ENCODE measurements at places on chromosomes 3 and 15.
A peak's percentile ranks its signal among the peaks of the same experiment; 100 is the strongest.

GRCh38 chr15:25469377-25469776, 30.6 kb upstream of the UBE3A start:
- DNase-seq: peak; percentile 71

DNA sequence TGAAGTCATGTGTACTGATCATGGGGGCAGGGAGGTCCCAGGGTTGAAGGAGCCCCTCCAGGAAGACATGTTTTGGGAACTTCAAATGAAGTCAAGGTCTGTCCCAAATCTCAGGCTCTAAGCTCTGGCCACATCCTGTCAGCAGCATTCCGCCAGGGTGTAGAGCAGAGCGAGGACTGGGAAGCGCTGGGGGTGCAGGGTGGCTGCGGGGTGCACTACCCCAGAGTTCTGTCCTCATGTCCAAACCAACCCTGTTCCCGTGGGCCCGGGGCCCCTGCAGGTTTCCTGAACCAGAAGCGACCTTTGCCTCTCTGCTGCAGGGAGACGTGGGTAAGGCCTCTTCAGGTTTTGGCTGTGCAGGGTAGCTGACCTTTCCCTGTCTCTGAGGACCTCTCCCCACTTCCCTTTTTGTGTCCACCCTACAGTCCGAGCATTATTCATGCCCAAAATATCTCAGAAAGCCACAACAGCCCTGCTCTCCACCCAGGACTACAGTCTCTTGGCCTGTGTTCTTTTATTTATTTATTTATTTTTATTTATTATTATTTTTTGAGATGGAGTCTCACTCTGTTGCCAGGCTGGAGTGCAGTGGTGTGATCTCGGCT, 26.6 kb upstream of the FLNB start:
- DNase-seq: no peak

- DNase-seq: no peak
Observed at GRCh38 chr3:132573797-132574211, 23.3 kb upstream of the ACKR4 start.

DNA sequence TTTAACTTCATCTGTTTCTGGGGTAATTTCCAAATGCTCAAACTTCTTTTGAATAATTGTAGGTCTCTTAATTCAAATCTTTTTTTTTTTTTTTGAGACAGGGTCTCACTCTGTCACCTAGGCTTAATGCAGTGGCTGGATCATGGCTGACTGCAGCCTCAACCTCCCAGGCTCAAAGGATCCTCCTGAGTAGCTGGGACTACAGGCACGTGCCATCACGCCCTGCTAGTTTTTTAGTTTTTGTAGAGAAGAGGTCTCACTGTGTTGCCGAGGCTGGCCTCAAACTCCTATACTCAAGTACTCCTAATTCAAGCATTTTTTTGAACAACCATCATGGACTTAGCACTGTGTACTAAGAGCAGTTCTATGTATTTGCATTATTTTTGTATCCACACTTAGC, 3.8 kb upstream of the SIAH2 start:
- DNase-seq: no peak

- DNase-seq: no peak
Observed at GRCh38 chr3:106296062-106296461, 427.2 kb upstream of the CBLB start.
